ENCODE measurements at places on chromosomes 2 and 18.

DNA sequence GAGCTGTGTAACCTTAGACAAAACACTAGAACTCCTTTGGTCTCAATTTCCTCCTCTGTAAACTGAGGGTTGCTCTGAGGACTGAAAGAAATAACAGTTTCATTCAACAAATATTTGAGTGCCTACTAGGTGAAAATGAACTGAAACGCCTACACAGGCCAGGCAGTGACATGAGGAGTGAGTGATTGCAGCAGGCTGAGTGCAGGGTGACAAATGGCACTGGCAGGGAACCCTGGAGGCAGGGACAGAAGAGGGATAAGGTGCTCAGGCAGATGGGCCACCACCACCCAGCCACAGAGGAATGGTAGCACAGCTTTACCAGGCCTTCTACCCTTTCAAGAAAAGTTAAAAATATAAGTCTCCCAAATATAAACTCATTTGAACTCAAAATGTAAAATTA lies 11.5 kb upstream of the RNU4ATAC start:
- H3K4me3 ChIP-seq = no peak overlapping the region
- no peak overlapping the region for H3K27ac ChIP-seq
- no peak for DNase-seq
- no peaks in the 10 kb centered on the region for H3K36me3 ChIP-seq
- no peaks in the 10 kb centered on the region for H3K27me3 ChIP-seq

DNA sequence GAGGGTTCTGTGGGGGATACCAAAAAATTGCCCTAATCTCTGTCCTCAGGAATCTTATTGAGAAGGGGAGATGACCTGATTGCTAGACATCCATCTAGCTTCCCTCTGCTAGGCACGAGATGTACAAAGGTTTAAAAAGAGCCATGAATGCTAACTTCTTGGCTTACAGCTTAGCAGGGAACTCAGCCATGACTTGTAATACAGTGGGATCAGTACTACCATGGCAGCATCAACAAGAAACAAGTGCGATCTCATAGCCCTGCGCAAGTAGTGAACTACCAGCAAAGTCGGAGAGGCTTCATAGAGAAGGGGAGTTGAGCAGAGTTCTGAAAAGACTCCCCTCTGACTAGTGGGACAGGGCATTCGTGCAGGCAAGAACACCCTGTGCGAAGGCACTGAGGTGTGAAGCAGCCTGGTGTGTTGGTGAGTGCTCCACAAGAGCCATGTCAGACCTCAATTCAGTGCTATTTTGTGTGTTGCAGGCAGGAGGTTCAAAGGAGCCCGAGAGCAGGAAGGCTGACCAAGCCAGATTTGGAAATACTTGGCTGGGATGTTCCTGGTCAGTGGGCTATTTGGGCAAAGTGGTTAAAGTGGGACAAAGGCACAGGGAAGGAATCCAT lies 130.0 kb downstream of the FMNL2 start:
- DNase-seq = no peak
- peaks cover 61% of the 10 kb centered on the region for H3K4me1 ChIP-seq
- H3K36me3 ChIP-seq = no peaks in the 10 kb centered on the region

DNA sequence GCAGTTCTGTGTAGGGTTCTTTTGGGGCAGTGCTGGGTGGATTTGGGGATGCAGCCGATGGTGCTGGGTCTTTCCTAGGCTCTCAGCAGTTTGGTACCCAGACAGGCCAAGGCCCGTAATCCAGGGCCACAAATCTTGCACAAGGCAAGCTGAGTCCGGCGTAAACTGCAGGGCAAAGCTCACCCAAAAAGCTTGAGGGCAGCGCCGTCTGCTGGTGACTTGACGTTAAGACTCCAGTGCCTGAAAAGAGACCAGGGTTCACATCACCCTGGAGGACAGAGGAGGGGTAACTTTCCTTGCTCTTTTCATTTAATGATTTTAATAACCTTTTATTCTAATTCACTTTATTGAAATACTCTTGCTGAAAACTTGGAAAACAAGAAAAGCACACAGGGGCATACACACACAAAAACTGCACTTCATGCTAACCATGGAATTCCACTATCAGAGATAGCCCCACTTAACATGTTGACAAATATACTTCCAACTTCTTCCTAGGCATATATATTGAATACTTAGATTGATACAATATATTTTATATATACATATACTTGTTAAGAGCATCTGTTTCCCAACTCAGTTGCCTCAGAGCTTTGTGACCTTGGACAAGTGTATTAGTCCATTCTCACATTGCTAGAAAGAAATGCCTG lies 38.9 kb downstream of the CNGA3 start:
- H3K36me3 ChIP-seq = no peaks in the 10 kb centered on the region
- peak; percentile 91 for DNase-seq
- H3K4me1 ChIP-seq = no peaks in the 10 kb centered on the region
- H3K4me3 ChIP-seq = no peak overlapping the region
- no peaks in the 10 kb centered on the region for H3K27me3 ChIP-seq

GRCh38 chr18:42069036-42069435 lies 114.0 kb downstream of the PIK3C3 start:
- H3K27me3 ChIP-seq = no peaks in the 10 kb centered on the region
- no peaks in the 10 kb centered on the region for H3K36me3 ChIP-seq
- DNase-seq = no peak
- no peak overlapping the region for H3K4me3 ChIP-seq
- H3K4me1 ChIP-seq = no peaks in the 10 kb centered on the region

DNA sequence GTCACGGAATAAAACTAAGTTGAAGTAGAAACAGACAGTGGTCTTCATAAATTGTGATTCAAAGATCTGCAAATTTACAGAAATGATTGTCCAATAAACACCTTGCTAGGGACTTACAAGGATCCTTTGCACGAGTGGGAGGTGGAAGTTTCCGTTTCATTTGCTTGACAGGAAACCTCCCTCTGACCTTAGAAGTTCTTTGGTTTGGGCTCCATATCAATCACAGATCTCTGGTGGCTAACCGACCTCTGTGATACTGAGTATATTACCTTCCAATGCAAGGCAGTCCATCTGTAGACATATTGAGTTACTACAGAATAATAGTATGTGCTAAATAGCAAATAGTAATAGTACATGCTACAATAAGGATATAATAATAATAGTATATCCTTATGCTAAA lies 33.7 kb upstream of the RNF152 start:
- no peaks in the 10 kb centered on the region for H3K4me1 ChIP-seq
- H3K4me3 ChIP-seq = no peak overlapping the region
- no peaks in the 10 kb centered on the region for H3K27me3 ChIP-seq
- DNase-seq = no peak
- no peak overlapping the region for H3K27ac ChIP-seq
